ENCODE measurements at places on chromosomes 5 and 9.

GRCh38 chr5:65172486-65173129 lies 309.1 kb downstream of the ADAMTS6 start:
- peak; percentile 34 for DNase-seq

- DNase-seq, result no peak
These were observed 179.0 kb upstream of the CD180 start for GRCh38 chr5:67375606-67376005.

- no peak for DNase-seq
These were observed 42.1 kb upstream of the STXBP1 start for GRCh38 chr9:127569886-127570401.

GRCh38 chr5:52690236-52690768 lies 97.4 kb upstream of the ITGA1 start:
- DNase-seq, result no peak

- no peak for DNase-seq
These were observed 46.1 kb upstream of the RIC1 start for GRCh38 chr9:5582835-5583195.

Measured in stimulated activated CD4-positive, alpha-beta T cell treated with anti-CD3 and anti-CD28 coated beads, TNF-alpha, amount 100 ng/mL, for 24 hours (primary cell).